ENCODE measurements at places on chromosomes 5 and 9.
A peak's percentile ranks its signal among the peaks of the same experiment; 100 is the strongest.

DNA sequence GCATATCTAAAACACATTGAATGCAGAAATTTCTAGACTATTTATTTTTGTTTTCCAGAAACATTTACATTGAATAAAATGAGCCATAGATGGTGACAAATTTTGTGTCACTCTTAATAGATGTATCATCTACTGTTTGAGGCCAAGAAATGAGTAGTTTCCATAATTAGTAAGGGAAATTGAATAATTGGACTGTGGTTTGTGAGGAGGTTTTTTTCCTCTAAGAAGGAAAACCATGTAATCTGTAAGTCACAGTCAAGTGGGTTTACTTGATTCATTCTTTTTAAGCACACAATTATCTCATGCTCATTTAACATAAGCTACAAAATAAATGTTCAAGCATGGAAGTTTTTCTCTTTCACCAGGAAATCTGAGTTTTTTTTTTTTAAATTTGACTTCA lies 876.4 kb downstream of the NR2F1-AS1 start:
- no peak for DNase-seq

GRCh38 chr5:107248066-107248695 lies 422.6 kb downstream of the EFNA5 start:
- peak; percentile 65 for DNase-seq

GRCh38 chr9:77876091-77876490 lies 155.5 kb downstream of the GNAQ start:
- DNase-seq = peak; percentile 42

GRCh38 chr9:117491491-117491890 lies 76.6 kb upstream of the ASTN2 start:
- no peak for DNase-seq

DNA sequence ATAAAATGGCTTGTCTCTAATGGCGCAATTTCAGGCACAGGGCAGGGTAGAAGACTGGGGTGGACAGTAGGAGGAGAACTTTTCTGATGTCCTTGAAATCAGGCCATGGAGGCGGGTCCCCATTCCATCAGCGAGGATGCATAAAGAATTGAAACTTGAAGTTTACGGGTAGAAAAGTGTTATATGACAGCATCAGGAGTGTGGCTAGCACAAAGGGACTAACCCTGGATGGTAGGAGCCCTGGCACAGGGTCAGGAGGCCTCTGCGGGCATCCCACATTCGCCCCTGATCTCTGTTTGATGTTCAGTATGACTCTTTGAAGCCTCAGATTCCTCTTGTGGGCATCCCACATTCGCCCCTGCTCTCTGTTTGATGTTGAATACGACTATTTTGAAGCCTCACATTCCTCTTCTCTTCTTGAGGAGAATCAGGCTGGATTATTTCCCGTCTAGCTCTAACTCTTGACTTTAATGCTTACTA lies 94.8 kb upstream of the ADRA1B start:
- DNase-seq = no peak

DNA sequence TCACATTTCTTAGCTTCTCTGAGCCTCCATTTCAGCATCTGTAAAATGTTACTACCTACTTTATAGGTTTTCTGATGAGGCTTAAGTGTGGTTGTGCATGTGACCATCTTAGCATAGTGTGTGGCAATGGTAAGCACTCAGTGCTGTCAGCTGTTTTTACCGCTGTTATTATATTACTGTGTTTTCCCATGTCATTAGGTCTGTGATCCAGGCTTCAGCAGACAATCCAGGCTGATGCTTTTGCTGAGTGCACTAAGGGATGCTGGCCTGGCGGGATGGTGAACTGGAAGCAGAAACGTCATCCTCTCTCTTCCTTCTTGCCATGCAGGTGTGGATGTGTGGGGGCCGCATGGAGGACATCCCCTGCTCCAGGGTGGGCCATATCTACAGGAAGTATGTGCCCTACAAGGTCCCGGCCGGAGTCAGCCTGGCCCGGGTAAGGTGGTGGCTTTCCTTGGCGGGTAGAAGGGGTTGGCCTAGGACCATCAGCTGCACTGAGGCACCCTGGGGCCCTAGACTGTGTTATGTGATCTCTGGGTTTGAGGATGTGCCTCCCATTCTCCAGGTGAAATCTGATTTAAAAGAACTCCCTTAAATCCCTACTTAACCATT lies 41.9 kb upstream of the SAP30L start:
- no peak for DNase-seq

DNA sequence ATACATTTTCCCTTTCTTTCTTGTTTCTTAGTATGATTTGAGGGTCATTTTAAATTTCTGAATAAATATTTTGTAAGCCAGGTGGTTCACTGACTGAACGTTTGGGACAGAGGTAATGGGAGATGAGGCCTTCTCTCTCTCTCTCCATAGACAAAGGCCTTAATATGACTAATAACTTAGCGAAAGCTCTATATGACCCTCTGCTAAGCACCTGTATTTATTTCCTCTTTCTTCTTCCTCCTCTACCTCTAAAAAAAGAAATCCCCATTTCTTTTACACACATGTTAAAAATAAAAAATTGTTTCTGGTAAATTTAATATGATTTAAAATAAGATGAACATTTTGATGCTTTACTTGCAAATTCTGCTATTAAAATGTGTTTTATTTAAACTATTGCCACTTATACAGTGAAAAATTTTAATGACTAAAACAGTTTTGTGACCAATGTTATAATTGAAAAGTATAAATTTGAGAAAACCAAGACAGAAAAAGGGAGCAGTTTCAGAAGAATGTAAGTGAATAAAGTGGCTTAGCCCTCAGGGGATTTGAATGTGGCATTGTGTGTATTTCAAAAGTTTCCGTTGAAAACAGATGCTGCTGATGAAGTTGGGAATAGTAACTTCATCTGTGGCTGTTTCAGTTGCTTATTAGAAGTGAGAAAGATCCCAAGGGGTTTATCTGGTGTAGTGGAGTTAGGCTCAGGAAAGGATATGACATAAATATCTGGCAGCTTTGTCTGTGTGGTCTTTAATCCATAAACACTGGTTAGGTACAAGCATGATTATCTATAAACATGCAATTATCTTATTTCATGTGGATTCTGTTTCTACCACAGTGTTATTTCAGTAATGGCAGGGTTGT lies 128.6 kb upstream of the GRHPR start:
- peak; percentile 47 for DNase-seq

DNA sequence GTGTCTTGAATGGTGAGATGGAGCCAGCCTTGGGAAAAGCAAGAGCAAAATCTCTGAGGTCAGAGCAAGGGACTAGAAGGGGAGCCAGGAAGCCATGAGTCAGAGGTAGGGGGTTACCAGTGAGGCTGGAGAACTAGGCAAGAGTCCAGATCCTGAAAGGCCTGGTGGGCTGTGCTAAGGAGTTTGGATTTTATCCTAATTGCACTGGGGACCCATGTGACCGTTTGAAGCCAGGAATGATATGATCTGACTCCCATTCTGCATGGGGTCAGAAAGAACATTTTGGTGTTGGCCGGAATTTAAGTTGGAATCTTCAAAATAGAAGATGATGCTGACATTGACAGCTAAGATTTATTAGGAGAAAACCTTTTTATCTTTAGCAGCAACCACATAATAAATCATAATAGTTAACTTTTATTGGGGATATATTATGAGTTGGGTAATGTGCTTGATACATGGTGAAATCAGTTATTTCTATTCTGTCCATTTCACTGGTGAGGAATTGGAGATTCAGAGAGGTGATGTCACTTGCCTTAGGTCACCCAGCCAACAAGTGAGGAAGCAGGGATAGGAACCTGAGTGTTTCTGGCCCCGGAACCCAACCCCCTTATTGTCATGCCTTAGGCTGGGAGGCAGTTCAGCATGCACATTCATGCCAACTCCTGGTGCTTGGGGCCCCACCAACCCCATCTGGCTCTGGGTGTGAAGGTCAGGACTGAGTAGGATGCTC lies 61.5 kb upstream of the RARS1 start:
- no peak for DNase-seq

DNA sequence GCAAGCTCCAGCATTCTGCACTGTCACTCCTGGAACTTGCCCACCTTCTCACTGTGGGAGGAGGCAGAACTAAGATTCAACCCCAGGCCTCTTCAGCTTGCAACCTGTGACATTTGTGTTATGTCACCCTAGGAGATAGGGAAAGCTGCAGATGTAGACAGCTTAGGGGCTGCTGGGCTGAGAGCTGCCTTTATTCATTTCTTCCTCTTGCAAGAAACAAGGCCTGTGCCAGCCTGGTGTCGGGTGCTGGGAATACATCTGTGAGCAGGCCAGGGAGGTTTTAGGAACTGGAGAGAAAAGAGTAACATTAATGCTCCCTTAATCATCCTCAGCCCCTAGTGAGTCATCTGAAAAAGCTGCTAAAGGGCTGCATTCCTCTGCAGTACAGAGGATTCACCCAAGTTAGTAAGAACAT lies 101.8 kb downstream of the FGF18 start:
- no peak for DNase-seq

DNA sequence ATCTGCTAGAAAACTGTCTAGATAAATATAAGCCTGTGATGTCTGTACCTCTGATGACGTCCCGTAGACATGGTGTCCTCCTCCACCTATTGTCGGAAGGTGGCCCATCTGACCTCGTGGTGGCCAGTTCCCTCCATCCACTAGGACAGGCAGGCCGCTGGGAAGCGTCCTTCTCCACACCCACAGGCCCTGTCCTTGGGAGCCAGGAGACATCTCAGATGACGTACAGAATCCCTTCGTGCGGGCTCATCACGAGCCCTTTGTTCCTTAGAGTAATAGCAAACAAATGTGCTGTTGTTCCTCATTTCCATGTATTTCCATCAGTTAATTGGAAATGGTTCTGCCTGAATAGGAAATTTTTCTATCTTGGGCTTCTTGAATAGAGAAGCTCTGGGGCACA lies 38.3 kb upstream of the TENT4A start:
- DNase-seq = no peak

GRCh38 chr9:136899196-136899595 lies 12.9 kb downstream of the TRAF2 start:
- DNase-seq = no peak

DNA sequence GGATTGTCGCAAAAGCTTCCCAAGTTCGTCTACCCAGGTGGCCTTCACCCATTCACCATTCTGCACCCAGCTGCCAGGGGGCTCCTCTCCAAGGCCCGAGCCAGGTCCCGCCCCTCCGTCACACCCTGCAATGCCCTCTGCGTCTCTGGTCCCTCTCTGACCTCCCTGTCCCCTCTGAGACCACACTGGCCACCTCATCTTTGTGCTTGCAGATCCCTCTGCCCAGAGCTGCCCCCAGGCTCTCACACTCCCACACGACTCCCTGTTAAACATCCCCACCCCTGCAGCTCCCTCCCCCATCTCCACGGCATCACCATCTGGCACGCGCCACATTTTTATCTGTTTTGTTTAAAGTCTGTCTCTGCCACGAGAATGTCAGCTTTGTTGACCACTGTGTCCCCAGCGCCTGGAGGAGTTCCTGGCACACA lies 243.6 kb downstream of the PBX3 start:
- DNase-seq = peak; percentile 48

DNA sequence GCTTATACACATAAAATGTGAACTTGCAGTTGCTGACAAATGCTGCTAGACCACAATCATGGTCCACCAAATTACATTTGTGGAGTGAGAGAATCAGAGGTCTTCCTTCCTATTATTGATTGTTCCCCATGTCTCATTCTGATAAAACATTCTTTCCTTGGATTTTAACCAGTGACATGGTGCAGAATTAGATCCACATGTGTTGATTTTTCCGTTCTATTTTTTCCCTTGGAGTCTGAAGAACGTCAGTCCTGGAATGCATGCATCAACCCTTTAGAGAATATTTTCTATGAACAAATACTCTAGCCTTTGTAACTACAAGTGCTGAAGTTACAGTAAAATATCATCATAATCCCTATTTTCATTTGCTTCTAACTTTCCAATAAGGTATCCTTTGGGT lies 170.7 kb upstream of the SPRY4 start:
- no peak for DNase-seq

DNA sequence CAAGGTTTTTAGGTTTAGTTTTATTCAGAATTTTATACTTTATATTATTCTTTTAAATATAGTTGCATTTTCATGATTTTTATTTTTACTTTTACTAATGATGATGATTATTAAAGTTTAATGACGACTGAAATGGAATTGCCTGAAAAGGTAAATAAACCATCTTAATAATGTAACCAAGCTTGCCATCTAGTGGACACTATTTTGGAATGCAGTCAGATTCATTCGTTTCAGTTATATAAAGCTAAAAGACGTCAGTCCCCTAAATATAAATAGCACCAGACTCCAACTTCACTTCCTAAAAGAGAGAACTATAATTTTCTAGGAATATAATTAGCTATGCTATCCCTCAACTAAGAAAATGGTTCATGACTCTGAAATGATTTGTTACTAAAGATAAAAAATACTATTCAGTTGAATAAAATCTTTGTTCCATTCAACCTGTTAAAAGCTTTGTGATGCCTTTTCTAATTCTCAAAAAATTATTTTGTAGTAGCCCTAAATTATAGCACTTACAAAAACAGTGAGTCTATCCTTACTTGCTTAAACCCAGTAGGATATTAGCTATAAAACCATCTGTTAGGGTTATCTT lies 19.9 kb downstream of the ABITRAM start:
- peak; percentile 31 for DNase-seq

GRCh38 chr5:128237000-128237399 lies 153.4 kb downstream of the SLC12A2 start:
- no peak for DNase-seq

GRCh38 chr5:105696440-105696839 lies 1974.3 kb downstream of the EFNA5 start:
- DNase-seq = no peak

DNA sequence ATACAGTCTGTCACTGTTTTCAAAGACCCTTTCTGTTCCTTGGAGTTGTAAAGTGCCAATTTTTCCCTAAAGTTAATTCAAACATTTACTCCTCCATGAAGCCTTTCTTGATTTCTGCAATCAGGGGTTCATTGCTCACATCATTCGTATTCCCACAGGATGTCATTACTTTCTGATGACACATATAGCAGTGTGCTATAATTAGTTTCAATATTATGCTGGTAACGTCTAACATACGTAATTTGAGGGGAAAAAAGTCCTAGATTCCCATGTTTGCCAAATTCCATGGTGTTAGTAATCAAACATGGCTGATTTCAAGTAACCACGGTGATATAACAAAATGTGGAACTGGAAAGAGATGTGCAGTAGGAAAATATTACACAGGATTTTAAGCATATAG lies 468.2 kb upstream of the MEF2C start:
- no peak for DNase-seq

GRCh38 chr9:81649475-81650240 lies 39.7 kb downstream of the TLE1 start:
- no peak for DNase-seq

DNA sequence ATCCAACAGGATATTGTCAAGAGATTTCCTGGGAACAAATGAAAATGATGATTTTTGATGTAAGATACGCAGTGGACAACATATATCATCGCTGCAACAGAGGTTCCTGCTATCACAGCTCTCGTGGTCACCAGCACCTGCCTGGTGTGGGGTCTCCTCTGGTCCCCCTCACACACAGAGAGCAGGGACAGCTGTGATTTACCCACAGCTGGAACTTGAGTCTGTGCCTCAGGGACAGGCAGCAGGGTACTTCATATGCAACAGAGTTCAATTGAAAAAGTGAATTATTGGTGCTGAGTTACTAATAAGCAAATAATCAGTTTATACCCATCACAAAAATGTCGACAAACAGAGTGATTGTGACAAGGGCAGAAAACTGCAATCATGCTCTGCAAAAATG lies 93.4 kb downstream of the LMX1B start:
- no peak for DNase-seq

- DNase-seq = no peak
These were observed 37.4 kb downstream of the ZFAND5 start for GRCh38 chr9:72327631-72328030.

Measured in D341Med (cell line).